ENCODE measurements at places on chromosomes 2 and 18.
A peak's percentile ranks its signal among the peaks of the same experiment; 100 is the strongest.

DNA sequence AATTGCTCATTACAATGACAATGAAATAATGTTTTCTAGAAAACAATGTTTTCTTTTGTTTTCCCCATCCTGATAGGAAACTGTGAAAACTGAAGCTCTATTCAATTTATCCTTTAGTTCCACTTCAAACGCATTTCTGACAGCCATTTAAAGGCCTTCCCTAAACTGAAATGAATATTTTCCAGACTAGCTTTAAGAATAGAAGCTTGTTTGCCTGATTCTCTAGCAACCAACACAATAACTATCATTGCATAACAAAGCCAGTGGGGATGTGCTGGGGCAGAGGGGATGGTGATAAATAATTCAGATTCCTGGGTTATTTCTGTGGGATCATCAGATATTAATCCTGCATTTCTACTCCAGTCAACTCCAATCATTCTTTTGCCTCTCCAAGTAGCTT lies 427.1 kb downstream of the RND3 start:
- peak; percentile 13 for DNase-seq

DNA sequence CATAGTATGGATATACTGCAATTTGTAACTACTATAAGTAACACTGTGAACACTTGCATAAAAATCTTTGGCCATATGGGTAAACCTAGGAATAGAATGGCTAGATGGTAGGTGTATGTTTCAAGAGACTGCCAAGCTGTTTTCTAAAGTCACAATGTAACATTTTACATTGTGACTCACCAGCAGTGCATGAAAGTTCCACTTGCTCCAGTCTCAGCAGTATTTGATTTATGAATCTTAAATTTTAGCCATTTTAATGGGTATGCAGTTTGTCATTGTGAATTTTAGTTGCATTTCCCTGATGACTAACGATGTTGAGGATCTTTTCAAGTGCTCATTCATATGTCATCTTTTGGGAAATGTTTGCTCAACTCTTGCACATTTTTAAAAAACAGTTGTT lies 86.1 kb downstream of the FARSB start:
- peak; percentile 60 for DNase-seq

DNA sequence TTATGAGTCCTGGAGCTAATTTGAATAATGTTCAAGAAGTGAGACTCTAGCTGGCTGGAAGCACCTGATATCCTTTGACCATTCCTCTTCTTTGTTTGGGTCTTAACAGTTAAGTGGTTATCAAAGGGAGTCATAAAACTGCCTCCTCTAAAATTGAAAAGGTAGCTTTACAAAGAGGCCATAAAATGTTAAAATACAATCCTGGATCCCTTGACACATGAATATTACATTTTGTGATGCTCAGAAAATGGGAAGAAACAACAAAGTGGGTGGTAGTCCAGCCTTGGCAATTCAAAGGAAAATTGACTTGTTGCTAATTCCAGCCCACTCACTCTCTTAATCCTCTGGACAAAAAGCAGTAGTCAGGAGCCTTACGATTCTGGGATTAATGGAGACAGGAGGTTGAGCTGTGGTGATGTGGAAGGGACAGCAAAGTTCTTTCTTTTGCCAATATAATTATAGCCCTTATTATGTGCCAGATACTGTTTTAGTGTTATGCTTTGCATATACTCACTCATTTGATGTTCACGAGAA lies 339.2 kb downstream of the PDE11A start:
- DNase-seq = no peak

DNA sequence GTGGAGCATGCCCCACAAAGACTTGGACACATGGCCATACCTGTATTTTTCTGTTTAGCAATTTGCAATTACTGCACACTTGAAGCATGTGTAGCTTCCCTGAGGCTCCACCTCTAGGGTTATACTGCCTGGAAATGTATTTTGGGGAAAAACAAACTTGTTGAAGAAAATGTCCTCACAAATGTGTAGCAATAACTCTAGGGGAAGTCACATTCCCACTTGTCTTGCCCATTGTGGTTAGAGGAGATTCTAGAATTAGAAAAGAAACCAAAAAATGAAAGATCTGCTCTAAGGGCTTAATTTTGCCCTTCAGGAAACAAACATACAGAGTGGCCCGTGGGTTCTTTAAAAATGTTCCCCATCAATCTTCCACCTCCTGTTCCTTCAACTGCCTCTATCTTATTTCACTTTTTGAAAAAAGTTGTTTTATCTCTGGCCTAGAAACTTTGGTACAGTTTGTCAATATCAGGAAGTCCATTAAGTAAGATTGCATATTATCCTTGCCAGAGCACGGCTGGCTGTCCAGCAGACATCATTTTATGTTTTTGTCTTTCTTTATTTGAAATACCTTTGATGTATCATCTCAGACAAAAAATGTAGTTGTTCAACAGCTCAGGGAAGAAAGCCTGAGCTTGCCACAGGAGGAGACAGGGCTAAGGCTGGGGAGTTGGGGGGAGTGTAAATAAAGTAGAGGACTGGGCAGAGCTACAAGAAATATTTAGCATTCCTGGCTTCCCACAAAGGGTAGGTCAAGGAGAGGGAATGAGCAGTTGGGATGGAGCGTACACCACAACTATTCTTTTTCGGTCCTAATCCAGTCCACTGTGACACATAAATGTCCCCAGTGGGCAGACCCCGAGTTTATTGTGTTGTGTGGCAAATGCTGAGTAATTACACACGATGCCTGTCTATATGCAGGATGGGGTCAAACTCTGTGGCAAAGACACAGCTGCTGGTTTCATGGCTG lies 96.8 kb upstream of the CDC42EP3 start:
- DNase-seq = peak; percentile 99

DNA sequence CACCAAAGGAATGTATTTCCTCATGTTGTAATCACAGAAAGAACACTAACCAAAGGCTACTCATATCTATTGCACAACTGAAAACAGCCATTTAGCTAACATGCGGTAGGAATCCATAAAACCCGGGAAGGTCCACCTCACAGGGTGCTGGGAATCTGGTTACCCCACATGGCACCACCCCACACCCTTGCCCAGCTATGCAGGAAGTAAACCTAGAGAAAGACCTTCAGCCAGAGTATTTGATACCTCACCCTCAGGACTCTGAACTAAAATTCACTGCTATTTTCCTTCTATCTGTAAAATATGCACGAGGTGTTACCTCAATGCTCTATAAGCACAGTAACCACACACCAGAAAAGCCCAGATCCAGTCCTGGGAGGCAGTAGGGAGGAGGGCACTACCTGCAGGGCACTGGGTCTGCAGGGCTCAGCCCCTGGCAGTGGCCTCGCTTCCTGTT lies 45.8 kb downstream of the PTPN2 start:
- DNase-seq = peak; percentile 91

GRCh38 chr18:2939317-2939716 lies 73.6 kb downstream of the LPIN2 start:
- DNase-seq = no peak

DNA sequence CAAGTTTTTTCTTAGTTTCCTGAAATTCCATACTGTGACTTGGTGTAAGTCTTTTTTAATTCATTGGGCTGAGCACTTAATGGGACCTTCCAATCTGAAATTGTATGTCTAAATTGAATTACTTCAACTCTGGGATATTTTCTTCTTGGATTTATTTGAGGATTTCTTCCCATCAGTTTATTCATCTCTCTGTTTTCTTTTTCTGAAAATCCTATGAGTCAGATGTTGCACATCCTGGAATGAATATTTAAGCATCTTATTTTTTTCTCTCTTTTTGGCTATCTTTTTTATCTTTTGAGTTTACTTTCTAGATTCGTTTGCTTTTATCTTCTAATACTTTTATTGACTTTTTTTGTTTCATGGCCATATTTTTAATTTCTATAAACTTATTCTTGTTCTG lies 55.4 kb upstream of the ACYP2 start:
- DNase-seq = no peak
